ENCODE measurements at places on chromosomes 12 and 14.

DNA sequence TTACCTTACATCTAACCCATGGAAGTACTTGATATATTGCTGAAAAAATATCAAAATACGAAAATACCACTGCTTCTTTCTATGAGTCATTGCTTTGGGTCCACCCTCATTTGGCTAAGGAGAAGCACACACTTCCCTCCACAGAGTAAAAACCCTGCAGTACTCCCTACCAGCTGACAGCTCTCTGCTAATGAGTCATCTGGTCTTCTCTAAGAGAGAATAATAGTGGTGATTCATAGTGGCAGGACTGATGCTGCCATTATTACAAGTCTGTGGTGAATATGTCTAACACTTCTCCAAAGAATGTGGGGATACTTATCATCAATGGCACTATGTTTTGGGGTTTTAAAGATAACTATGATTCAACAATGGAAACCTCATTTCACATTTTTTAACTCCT is 90.7 kb downstream of the PPFIA2 start:
- ATAC-seq: peak; percentile 100

DNA sequence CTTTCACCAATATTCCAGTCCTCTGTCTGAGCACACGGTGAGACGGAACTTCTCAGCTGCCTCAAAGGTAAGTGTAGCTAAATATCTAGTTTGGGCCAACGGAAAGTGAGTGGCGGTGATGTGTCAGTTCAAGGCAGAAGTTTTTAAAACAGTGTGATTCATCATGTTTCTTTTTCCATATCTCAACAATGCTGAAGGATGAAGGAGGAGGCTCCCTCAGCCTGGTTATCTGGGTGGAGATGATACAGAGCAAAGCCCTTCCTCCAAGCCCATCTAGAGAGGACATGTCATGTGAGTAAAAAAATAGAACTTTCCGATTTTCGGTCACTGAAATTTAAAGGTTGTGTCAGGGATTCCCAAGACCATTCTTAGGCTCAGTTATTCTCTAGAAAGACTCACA is 13.1 kb upstream of the ANP32D start:
- ATAC-seq: no peak

- ATAC-seq: peak; percentile 74
Observed at GRCh38 chr14:105537580-105538474, 11.4 kb downstream of the TMEM121 start.

DNA sequence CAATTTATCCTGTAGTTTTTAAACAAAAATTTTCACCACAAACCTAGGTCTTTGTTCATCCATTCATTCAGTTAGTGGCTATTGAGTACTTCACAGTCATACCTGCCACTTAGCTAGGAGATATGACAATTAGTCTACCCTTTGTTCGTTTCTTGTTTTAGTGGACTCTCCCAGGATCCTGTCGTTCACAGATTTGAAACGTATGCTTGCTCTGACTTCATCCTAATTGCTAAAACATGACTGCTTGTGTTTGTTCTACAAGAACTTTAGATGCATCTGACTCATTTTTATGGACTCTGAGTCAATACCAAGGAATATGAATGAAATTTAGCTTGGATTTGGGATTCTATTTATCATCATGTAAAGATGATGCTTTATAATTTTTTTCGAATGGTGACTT is 69.5 kb downstream of the TBC1D30 start:
- no peak for ATAC-seq

GRCh38 chr14:105151838-105152793 is 16.5 kb downstream of the JAG2 start:
- ATAC-seq: no peak

DNA sequence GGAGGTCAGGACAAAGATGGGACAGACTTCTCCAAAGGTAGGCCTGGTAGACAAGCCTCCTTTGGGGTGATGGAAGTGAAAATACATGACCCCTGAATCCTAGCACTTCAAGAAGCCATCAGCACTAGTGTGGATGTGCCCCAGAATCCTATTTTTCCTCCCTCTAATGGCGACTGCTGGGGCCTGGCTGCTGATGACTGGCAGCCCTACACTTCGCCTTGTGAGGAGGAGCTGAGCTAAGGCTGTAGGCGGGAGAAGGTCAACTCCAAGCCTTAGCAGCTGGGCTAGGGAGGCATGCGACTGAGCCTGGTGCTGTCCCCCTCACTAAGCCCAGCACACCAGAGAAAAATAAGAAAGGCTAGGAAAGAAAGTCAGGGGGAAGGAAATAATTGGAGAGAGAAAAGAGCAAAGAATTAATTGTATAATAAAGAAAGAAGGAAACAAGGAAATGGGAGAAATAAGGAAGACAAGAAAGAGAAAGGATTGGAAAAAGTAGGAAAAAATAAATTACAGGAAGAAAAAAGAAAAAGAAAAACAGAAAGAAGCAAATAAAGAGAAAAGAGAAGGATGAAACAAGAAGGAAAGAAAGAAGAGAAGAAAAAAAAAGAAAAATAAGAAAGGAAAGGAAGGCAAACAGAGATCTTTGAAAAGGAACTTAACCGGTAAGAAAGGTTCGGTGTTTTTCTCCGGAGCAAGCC is 4.7 kb upstream of the HOXC10 start:
- no peak for ATAC-seq
